Mesothelial cell of epicardium (in vitro differentiated cells): ENCODE measurements at places on chromosomes 6 and 20. TPM values are rescaled to one million over a fixed set of nuclear protein-coding genes. Genes with fewer than 3 reads are reported as not detected.

DNA sequence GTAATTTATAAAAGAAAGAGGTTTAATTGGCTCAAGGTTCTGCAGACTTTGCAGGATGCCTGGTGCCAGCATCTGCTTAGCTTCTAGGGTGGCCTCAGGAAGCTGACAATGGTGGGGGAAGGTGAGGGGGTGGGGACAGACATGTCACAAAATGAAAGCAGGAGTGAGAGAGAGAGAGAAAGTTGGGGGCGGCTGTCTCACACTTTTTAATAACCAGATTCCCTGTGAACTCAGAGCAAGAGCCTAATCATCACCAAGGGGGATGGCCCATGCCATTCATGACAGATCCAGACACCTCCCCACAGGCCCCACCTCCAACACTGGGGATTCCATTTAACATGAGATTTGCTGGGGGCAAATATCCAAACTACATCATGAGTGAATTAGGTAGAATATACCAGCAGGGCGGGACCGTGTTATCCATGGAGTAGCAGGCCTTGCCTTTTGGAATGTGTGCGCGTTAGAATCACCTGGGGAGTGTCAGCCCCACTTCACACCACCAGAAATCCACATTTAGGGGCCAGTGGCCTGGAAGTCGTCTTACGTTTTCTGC is 258.8 kb downstream of the CDH4 start:
- no peaks in the 10 kb centered on the region for H3K36me3 ChIP-seq
- H3K4me3 ChIP-seq, result no peak overlapping the region
- peaks cover 8% of the 10 kb centered on the region for H3K4me1 ChIP-seq
- no peak overlapping the region for H3K27ac ChIP-seq
- peaks cover 1% of the 10 kb centered on the region for H3K27me3 ChIP-seq

DNA sequence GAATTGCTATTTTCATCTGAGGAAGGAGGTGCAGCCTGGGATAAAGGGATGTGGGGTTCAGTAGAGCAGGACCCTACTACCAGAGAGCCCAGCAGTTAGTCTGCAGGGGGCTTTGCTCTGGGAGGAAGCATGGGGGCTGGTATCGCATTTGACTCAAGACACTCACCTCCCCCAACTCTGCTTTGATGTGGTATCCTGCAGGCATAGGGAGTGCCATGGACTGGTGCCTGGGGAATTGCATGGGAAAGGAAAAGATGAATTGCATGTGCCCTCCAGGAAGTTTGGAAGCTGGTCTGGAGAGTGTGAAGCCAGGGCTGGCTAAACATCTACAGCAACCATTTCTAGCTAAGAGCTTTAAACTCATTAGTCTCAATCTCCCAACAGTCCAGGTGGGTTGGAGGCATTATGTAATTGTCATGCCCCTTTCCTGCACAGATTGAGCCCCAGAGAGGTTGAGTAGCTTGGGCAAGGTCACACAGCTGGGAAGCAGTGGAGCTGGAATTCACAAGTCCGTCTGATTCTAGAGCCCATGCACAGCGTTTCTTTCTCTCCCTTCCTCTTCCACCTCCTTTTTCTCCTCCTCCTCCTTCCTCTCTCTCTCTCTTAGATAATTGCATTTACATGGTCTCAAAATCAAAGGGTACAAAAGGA is 26.2 kb upstream of the PNPLA1 start:
- DNase-seq, result no peak
- H3K36me3 ChIP-seq, result no peaks in the 10 kb centered on the region
- H3K27me3 ChIP-seq, result no peaks in the 10 kb centered on the region
- H3K4me3 ChIP-seq, result no peak overlapping the region

DNA sequence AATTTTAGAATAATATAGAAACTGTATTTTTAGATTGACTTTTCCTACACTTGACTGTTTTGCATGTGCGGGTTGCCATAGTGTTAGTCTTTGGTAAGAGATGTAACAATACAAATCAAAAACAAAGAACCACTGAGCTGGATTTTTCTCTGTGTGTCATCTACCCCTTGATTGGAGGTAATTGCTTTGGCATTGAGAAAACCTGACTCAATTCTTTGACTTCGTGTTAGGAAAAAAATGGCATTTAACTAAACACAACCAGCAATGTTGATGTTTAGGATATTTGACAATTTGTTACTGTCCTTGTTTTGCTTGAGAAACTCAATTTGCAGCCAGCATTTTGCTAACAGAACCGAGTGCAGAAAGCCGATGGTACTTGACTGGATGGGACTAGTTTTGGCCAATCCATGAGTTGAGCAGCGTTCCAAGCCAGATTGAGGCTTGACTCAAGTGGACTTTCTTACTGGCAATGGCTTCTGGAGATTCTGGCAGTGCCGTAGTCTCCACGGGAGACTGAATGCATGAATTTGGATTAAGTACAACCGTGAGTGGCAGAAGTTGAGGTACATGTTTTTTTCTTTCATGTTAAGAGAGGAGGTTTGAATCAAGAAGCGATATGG is 17.1 kb downstream of the TPBG start:
- no peak overlapping the region for H3K27ac ChIP-seq
- H3K4me1 ChIP-seq, result peaks cover 4% of the 10 kb centered on the region
- DNase-seq, result no peak
- peaks cover 7% of the 10 kb centered on the region for H3K36me3 ChIP-seq
- no peaks in the 10 kb centered on the region for H3K27me3 ChIP-seq

DNA sequence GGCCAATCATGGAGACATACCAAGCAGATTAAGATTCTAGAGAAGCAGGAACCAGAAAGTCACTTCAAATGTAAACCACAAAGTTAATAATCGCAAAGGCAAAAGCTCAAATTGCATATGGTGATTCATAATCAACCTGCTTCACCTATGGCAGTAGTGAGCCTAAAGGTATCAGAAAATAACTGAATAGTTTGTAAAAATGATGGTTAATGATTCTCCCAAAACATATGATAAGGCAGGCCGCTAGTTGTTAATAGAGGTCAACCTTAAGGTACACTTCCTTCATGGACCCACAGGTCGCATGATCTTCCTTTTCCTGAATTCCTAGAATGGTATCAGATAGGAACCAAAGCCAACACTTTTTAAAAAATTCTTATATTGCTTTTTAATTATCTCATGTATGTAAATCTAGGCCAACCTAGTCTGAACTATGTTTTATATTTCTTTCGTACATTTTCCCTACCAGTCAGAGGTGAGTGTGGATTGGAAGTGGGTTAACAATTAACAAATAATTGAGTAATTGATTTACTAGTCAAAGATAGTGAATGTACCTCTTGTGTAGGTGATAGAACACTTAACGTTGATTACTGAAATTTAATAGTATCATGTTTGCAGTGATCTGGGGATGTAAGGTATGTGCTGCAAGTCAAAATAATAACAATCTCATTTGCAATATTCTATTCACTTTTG is 16.4 kb downstream of the TAAR2 start:
- no peak for DNase-seq
- H3K27ac ChIP-seq, result no peak overlapping the region
- H3K27me3 ChIP-seq, result no peaks in the 10 kb centered on the region
- no peaks in the 10 kb centered on the region for H3K36me3 ChIP-seq

The SLC16A10 gene
- total RNA-seq, result 15.0 to 18.0 TPM (median 15.1 TPM) in 3 replicates

The OVOL2 gene
- 7.3 to 8.6 TPM (median 8.5 TPM) in 3 replicates for total RNA-seq
